ENCODE measurements at places on chromosomes 5 and 9. TPM values are rescaled to one million over a fixed set of nuclear protein-coding genes. Genes with fewer than 3 reads are reported as not detected.

IFNK gene
- not detected for total RNA-seq

DNA sequence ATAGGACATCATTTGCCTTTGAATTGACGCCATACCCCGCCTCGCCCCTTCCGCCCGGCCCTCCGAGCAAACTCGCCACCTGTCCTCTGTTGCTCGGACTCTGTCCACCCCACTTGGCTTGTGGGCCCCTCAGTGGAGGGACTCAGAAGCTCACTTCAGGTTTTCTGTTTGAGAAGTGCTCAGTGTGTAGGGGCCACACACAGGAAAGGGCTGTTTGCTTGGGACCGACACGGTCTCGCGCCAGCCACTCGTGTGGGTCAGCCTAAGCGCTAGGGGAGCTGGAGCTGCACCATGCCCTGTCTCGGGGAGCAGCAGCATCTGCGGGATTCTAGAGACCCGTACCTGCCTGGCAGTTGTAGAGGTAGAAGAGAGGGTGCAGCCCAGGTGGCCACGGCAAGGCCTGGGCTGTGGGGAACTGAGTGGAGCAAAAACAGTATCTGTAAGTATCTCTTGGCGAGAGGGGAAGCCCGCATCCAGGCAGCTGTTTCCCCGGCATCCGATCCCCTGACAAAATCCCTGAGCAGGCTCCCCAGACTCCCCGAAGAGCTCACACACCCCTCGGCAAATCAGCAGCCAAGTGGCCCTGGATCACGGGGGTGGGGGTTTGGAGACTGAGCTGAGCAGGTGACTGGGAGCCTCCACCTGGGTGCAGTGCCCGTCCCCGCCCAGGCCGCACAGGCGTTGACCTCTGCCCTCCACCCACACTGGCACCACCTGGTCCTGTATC is 52.2 kb downstream of the COL5A1 start:
- no peak for DNase-seq

DNA sequence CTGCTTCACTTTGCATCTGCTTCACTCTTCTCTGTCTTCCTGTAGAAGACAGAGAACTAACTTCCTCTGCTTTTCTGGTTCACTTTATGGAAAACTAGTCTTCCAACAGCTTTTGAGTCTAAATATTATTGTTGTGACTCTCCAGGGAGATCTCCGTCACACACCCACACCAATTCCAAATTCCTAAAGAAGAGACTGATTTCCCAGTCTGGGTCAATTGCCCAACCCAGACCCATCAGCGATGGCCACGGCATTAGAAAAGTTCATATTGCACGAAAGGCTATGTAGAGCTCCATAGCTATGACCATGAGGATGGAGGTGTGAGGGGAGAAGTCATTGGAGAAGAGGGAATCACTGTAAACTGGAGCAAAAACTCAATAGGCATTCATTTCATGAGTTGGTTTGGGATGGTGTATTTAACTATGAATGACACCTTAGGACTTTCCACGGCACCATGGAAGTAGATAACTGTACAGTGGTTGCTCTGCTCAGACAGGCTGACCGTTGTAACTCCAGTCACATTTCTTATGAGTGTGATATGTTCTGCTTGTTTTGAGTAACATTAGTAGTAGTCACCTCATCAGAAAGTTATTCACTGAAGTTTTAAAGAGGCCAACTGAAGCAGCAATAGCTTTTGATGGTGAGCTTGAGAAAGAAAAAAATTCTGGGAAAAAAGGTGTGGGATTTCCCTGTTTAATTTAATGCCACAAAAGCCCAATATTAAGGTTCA is 78.1 kb upstream of the MAMDC2 start:
- no peak for DNase-seq

- peak; percentile 58 for DNase-seq
Observed at GRCh38 chr9:127004946-127005769, 90.6 kb downstream of the RALGPS1 start.

DNA sequence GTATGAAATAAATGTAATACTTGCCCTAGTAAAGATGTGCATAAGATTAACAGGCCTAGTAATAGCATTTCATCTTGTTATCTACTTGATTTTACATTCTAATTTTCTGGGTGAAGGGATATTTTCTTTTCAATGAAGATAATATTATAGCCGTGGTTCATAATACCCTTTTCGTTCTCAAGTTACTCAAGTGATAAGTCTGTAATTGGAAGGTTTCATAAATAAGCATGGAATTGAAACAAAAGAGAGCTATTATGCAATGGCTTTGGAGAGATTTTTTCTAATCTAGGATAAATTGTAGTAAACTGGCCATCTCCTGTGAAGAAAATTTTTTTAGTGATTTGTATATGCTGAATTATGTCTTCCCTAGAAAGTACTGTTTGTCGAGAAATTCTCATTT is 19.0 kb downstream of the NAA35 start:
- DNase-seq = no peak

- DNase-seq = no peak
Observed at GRCh38 chr9:120873512-120873911, 3.5 kb downstream of the PHF19 start.

ANKRD18B gene
- 2.4 TPM for total RNA-seq

DNA sequence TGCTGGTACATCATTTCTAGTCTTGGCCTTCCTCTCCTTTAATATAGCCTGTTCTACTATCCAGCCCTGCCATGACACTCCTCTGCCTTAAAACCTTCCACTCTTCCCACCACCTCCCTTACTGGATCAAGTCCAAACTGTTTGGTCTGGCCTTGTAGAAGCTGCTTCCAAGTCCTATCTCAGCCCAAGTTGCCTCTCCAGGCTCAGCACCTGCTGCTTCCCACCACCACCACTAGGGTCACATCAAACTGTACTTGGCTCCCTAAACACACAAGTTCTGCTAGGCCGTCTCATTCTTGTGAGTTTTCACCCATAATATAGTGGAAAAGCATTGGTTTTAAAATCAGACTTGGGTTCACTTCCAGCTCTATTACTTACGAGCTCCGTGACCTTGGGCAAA is 1.4 kb downstream of the NDUFA8 start:
- DNase-seq = no peak

DNA sequence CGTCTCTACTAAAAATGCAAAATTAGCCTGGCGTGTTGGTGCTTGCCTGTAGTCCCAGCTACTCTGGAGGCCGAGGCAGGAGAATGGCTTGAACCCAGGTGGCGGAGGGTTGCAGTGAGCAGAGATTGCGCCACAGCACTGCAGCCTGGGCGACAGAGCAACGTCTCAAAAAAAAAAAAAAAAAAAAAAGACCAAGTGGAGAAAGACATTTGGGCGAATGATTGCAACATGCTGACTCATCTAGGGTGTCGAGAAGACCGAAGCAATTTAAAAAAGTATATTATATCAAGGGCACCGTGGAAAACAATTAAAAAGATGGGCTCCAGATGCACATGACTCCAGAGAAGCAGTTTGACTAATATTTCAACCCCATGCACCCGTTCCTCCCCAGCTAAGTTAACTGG is 9.2 kb downstream of the KLF4 start:
- DNase-seq = no peak

HTR1A gene
- not detected for total RNA-seq

DNA sequence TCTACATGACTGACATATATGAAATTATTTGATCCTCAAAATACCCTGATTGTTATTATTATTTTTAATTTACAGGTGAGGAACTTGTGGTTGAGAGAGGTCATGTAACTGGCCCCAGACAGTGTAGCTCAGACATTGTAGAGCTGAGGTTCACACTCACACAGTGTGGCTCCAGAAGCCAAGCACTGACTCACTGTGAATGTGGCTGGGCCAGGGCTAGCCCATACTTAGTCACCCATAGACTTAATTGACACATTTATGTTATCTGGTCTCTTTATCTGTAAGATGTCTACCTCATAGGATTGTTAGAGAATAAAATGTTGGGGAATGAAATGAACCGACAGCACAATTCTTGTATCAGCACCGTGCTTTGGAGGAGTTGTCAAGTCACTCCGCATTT is 24.9 kb upstream of the CCDC112 start:
- no peak for DNase-seq

- DNase-seq = no peak
Observed at GRCh38 chr5:50733741-50734140, 67.3 kb downstream of the PARP8 start.

GRCh38 chr9:20353931-20354652 is 268.2 kb downstream of the MLLT3 start:
- no peak for DNase-seq

DNA sequence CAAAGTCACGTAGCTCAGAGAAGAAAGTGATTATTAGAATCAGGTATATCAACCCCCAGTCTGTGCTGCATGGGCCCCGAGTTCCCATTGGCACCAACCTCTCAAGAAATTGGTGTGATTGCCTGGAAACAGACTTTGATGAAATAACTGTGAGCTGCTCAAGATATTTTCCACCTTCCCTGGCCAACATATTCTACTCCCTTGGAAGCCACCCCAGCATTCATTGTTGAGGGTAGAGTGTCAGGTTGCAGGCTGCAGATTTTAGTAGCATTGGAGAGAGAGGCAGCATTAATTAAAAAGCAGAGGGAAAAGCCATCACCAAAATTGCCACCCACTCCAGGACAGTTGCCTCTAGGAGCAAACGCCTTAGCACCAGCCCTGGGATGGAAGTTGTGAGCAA is 154.2 kb upstream of the TNPO1 start:
- DNase-seq = no peak

DAB2 gene
- 0.61 TPM for total RNA-seq

DNA sequence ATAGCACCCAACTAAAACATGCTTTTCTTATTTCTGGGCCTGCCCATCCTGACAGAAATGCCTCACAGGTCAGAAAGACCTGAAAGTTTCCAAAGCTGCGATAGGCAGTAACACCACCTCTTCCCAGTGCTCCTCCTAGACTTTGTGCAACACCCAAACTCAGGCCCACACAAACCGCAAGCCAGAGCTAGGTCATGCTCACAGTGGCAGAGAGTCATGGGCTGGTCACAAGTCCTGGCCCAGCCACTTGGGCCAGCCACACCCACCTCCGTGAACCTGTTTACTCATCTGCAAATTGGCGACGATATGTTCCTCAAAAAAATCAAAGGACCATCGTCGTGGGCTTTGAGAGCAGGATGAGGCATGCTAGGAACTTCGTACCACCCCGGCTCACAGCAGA is 44.0 kb upstream of the SLC25A51 start:
- DNase-seq = no peak

GRCh38 chr9:68996462-68996861 is 17.5 kb downstream of the PRKACG start:
- DNase-seq = no peak

FRRS1L gene
- total RNA-seq = not detected

ZSWIM6 gene
- total RNA-seq = 6.9 TPM

- no peak for DNase-seq
Observed at GRCh38 chr5:150329038-150329437, 26.3 kb upstream of the ARSI start.

CKMT2 gene
- total RNA-seq = not detected

ADAMTS16 gene
- total RNA-seq = 0.03 TPM

TPPP gene
- total RNA-seq = 0.08 TPM

DNA sequence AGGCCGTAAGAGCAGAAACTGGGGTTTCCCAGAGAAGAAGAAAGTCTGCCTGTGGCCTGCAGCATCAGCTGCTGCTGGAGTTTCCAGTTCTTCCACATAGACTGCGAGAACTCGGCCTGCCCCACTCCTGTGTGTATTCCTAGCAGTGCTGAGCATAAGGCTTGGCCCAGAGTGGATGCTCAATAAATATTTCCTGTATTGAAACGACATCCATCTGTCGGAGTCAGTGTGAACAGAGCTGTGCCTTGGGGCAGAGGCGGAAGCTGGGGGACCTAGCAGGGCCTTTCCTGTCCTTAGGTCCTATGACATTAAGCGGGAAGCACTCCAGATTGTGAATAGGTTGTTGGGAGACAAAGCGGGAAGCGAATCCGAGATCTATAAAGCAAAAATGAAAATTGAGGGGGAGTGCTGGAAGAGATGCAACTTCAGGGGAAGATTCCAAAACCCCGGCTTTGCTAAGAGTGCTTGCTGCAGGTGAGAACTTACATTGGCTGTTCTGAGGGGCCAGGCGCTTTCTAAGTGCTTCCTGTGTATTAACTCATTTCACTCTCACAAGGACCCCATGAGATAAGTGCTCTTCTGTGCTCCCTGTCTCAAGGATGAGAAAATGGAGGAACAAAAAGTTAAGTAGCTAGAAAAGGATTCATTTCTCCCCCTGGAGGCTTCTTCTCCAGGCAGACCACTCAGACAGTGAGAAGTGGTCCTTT is 76.1 kb upstream of the CXCL14 start:
- DNase-seq = no peak

DNA sequence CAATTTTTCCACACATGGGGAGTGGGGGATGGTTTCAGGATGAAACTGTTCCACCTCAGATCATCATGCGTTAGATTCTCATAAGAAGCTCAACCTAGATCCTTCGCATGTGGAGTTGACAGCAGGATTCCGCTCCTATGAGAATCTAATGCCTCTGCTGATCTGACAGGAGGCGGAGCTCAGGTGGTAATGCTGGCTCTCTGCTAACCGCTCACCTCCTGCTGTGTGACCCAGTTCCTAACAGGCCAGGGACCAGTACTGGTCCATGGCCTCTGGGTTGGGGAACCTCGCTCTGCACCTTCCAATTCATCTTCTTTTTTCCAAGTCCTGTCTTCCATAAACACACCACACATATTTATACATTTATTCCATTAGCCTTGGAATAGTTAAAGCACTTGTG is 33.0 kb downstream of the POU5F2 start:
- DNase-seq = no peak

DNA sequence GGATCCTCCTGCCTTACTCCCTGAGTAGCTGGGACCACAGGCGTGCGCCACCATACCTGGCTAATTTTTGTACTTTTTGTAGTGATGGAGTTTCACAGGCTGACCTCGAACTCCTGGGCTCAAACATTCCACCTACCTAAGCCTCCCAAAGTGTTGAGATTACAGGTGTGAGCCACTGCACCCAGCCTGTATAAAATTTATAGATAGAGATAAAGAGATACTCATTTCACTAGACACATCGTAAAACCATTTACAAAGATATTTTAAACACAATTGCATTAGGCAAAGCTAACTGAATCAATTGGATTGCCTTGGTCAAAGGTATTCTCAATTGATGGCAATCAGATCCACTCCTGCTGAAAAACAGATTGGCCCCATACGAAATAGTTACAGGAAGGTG is 52.0 kb downstream of the PDE6A start:
- DNase-seq = no peak

C5orf52 gene
- total RNA-seq = not detected

GRCh38 chr9:68507130-68507805 is 33.4 kb downstream of the TMEM252 start:
- no peak for DNase-seq

DNA sequence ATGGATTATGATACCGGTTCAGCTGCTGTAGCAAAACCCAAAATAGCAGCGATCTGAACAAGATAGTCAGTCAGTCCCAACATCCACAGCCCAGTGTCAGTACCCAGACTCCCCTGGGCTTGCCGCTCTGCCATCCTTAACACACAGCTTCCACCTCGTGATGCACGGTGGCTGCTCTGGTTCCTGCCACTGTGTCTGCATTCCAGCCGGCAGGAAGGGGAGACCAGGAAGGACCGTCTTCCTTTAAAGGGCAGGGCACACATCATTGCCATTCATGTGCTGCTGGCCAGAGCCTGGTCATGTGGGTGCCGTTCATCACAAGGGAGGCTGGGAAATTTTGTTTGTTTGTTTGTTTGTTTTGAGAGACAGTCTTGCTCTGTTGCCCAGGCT is 131.0 kb upstream of the IER5L start:
- DNase-seq = no peak

- DNase-seq = no peak
Observed at GRCh38 chr5:60183881-60184280, 290.4 kb upstream of the PDE4D start.

- DNase-seq = no peak
Observed at GRCh38 chr9:18976709-18977531, 56.1 kb downstream of the SAXO1 start.

All from activated T-cell treated with anti-CD3 and anti-CD28 coated beads, Interleukin-2, amount 50 U/mL, for 4 hours (primary cell).